ENCODE measurements at places on chromosomes 2 and 18. TPM values are rescaled to one million over a fixed set of nuclear protein-coding genes. Genes with fewer than 3 reads are reported as not detected.

DNA sequence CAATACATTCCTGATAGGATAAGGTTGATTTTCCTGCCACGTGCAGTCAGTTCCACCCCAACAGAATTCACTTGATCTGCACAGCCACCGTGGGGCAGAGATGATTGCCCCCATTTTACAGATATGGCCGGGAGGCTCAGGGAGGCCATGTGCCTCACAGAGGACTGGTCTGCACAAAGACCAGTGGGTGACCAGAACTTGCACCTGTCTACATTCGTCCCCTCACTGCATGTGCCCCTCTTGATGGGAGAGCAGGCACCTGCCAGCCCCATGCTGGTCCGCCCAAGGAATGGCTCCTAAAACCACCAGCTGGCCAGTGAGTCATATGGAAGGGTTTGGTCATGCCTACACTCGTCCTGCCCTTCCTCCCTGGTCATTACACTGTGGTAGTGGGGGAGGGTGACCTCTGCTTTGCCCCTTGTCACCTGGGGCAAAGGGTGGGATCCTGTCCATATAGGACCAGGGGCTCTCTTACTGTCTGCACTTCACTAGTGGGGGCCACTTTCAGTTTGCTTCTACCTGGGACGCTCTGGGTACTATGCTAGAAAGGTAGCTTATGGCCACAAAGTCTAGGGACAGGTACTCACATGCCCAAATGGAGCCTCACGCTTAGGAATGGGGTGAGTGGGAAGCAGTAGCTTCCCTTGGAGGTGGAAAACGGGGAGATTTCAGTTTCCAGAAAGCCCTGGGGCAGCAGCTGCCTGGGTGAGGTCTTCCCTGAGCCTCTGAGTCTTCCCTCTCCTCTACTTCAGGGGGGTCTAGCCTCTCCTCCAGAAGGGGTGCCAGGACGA, 14.7 kb downstream of the RRM2 start:
- DNase-seq = no peak

The SIX3 gene
- total RNA-seq = not detected

DNA sequence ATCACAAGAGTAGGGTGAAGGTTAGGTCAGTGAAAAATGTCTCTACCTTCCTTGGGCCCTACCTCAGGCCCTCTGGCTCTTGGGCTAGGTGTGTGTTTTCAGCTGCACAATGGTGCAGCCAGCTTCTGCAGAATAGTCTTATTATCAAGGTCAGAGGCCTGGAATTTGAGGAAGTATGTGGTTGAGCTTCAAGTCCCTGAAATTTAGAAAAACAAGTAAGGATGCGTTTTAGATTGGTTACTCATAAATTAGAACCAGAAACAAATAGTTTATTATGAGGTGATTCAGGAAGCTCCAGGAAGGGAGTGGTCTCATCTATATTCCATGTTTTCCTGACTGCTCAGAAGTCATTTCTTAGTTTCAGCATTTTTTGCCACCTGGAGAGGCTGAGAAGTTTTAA, 204.2 kb upstream of the CELF4 start:
- DNase-seq = no peak

DNA sequence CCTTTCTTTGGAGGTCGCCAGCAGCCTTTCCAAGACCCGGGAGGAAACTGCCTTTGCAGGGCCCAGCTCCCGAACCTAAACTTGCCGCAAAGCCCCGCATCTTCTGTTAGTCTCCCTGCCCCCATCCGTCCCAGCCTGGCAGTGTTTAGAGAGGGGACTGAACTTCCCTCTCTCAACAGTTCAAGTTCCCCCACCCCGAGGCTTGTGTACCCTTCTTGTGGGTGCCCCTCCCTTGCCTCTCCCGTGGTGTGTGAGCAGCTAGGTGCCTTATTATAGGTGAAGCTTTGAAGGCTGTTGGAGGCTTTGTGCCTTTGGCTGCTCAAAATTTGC, 1.4 kb downstream of the LBH start:
- DNase-seq = no peak

- no peak for DNase-seq
Observed at GRCh38 chr2:191112448-191112901, 38.3 kb downstream of the STAT4 start.

DNA sequence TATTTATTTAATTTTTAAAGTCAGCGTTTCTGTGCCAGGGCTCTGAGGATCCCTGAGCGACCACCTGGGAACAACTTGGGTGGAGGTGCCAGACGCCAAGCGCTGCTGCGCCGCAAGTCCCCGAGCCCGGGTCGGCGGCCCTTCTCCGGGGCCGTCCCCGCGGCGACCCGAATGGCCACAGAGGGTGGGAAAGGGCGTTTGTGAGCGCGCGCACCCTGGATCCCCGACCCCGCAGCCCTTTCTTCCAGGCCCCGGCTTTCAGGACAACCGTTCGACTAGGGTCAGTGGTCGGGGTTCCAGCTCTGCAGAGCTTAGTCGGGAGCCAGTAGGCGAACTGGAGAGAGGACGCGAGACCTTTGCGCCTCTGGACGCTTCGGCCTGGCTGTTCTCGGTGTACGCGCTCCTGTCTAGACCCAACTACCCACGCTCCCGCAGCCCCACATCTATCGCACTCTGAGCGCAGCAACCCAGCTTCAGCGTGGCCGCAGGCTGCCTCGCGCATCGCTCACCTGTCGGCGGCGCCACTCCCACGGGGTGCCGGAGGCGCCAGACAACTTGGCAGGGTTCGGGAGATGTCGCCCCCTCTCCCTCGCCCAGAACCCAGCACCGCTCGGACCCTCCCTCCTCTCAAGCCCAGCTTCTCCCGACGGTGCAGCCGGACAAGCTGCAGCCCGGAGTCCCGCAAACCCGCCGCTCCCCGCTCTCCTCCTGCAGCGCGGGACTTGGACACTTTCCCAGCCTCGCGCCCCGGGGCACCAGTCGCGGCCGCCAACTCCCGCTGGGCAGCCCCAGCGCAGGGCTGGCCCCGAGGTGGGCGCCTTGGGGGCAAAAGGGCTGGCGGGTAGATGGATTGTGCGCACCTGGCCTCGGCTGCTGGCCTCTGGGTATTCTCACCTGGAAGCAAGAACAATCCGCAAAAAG, 758 bp downstream of the LYPD1 start:
- peak; percentile 75 for DNase-seq

The TUBB8B gene
- not detected for total RNA-seq

GRCh38 chr2:128640166-128640844, 321.6 kb upstream of the HS6ST1 start:
- DNase-seq = peak; percentile 13

The CDH2 gene
- total RNA-seq = 15.0 TPM
